ENCODE measurements at places on chromosomes 7 and 10.

- DNase-seq = no peak
Measured at GRCh38 chr10:4024027-4024426, 239.0 kb upstream of the KLF6 start.

- DNase-seq = peak; percentile 95
Measured at GRCh38 chr7:128739048-128739962, at the start of gene CALU. Gene CALU (plus strand): TSS chr7:128739359. CDS start chr7:128748584, 9,225 bp downstream.

DNA sequence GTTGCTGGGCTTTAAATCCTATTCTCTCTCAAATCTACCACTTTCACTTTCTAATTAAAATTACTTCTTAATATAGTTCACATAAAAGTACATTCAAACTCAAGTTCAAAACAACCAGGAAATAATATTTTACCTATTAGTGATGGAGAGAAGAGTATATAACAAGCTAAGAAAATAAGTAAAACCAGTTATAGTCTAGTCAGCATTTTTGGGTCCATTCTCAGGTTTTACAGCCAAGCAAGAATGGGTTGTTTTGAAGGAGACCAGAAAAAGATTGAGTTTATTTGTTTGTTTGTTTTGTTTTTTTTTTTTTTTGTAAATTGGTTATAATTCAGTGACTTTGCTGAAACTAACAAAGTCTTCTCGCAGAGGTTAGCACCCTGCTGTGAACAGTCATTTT, 106.3 kb upstream of the PTPRZ1 start:
- no peak for DNase-seq

- no peak for DNase-seq
Measured at GRCh38 chr7:23475576-23475839, 5.2 kb upstream of the IGF2BP3 start.

- DNase-seq = no peak
Measured at GRCh38 chr7:10474048-10474447, 499.6 kb upstream of the PHF14 start.

- DNase-seq = no peak
Measured at GRCh38 chr10:42958142-42958868, 118.6 kb upstream of the RET start.

DNA sequence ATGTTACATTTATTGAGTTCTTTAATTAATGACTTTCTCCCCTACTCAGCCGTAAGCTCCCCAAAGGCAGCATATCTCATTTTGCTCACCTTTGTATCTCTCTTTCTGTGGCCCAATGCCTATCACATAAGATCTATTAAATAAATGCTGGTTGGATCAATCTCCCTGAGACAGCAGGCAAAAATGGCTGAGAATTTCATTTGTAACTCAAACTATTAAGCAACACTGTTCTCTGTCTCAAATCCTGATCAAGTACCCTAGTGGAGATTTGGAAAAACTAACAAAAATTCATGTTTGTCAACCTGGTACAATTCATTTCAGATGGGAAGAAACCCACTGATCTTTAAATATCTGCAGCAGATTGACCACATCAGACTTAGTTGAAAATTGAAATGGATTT, 127.4 kb downstream of the ZFAND4 start:
- DNase-seq = no peak

DNA sequence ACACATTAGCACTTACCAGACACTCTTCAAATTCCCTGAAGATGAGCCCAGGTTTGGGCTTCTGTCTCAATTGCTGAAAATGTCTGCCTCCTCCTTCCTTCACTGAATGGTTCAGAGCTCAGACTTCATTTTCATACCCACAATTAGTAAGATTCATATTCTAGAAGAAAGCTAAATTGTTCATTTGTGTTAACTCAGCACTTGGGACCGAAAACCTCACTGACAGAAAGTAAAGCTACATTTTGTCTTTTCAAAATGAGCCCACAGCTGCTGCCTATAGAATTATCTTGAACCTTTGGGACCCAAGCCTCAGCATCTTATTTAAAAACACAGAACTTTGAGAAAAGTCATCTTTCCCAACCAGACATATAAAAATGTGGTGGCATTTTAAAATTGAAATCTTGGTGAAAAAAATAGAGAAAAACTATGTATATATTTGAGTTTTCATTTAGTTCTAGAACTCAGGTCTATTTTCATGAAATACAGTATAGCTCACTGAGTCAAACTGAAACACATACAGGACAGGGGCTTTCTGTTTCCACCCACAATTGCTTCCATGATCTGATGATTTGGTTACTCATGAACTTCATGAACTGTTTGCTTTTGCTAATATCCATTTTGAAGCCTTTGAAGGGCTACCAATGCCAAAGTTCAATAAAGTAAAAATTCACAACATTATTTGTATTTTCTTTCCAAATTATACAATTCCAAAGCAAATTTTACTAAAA, 119.1 kb upstream of the PFKP start:
- DNase-seq = no peak

DNA sequence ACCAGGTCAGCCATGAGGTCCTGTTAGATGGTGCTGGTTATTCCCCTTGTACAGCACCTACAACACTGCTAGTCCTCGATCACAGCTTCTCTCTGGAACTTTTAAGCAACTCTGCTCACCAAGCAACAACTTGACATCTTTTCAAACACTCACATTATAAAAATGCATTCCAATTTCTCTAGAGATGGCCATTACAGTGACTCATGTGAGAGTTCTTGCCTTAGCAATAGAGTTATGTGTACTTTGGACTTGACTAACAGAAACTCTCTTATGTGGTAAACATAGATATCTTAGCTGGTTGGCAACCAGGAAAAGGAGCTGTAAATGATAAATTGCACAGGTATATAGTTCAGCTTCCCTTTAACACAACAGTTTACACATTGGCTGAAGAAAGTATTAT, 122.2 kb downstream of the PDE1C start:
- no peak for DNase-seq

DNA sequence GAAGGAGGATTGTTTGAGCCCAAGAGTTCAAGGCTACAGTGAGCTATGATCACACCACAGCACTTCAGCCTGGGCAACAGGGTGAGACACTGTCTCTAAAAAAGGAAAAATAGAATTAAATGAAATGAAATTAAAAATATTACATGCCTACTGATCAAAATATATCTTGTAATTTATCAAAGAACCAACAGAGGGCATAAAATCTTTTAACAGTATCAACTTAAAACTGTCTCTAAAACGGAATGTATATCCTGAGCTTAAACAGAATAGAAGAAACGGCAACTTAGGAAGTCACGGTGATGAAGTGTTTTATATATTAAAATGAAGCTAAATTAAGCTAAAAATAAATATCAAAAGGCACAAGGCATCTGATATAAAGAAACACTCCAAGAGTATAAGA, 78.8 kb downstream of the MTPAP start:
- no peak for DNase-seq

DNA sequence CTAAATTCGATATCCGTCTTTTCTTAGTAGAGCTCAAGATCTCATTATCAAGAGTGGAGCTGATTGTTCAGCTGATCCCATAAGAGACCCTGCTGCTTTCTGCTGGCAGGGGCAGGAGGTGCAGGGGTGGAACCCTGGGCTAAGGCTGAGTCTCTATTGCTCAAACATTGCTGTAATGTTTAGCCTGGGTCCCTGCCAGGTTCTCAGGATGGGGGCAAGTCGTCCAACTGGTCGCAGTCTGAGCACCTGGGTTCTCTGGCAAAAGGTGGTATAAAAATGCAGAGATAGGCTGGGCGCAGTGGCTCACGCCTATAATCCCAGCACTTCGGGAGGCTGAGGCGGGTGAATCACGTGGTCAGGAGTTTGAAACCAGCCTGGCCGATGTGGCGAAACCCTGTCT, 62.0 kb upstream of the NRBF2 start:
- no peak for DNase-seq

DNA sequence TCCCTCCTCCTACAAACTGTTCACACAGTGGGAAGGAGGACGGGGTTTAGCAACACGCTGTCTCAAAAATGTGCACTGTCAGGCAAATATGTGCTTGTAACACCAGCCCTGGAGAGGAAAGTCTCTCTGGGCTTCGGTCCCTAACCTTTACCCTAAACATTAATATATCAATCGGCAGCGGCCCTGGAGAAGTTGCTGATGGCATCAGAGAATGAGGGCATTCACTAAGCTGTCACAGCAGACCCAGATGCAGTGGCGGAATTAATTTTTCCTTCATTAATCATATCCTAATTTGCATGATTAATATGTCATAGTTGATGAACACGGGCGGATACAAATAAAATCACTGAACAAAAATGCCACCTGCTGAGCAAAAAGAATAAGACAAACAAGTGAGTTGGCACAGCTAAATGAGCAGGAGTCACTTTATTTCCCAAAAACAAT, 45.2 kb upstream of the INSIG1 start:
- no peak for DNase-seq

GRCh38 chr7:120504386-120504785, 231.4 kb downstream of the KCND2 start:
- DNase-seq = no peak

- no peak for DNase-seq
Measured at GRCh38 chr7:49635800-49636199, 137.6 kb upstream of the VWC2 start.

- DNase-seq = no peak
Measured at GRCh38 chr10:123965973-123966895, 74.6 kb upstream of the CPXM2 start.

DNA sequence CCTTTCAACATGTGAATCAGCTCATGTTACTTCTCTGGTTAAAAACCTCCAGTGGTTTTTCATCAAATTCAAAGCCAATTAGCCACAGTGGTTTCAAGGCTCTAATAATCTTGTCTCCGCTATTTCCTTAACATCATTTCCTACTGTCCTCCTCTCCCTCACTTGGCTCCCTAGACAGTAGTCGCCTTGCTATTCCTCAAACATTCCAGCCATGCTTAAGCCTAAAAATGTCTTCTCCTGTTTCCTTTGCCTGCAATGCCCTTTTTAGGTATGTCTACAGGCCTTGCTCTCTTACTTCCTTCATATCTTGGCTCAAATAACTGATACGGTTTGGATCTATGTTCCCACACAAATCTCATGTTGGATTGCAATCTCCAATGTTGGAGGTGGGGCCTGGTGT, 779.4 kb upstream of the LRRN3 start:
- DNase-seq = no peak

- DNase-seq = no peak
Measured at GRCh38 chr10:120734483-120735078, 116.6 kb upstream of the WDR11 start.

- no peak for DNase-seq
Measured at GRCh38 chr10:122126763-122127659, 138.0 kb downstream of the TACC2 start.

DNA sequence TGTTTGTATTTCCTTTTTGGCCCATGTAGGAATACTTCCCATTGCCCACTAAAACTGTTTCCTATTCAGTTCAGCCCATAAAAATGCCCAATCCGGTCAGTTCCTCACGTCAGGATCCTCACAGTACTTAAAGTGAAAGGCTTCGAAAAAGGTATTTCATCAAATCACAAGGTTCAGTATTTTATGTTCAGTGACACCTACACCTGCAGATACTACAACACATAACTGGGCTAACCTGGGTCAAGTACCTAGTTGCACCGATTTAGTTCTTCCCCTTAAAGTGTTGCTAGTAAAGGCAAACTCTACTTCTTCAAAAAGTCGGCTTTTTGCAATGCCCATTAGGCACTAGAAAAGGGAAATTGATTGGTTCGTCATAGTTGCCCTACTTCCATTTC, 1.1 kb downstream of the SNX13 start:
- no peak for DNase-seq

- DNase-seq = no peak
Measured at GRCh38 chr7:138970952-138971351, 10.2 kb downstream of the KIAA1549 start.

GRCh38 chr7:150716368-150716767, at the start of gene GIMAP1:
Gene GIMAP1 (plus strand): TSS chr7:150716613. CDS start chr7:150719048, 2,435 bp downstream.
- DNase-seq = no peak

DNA sequence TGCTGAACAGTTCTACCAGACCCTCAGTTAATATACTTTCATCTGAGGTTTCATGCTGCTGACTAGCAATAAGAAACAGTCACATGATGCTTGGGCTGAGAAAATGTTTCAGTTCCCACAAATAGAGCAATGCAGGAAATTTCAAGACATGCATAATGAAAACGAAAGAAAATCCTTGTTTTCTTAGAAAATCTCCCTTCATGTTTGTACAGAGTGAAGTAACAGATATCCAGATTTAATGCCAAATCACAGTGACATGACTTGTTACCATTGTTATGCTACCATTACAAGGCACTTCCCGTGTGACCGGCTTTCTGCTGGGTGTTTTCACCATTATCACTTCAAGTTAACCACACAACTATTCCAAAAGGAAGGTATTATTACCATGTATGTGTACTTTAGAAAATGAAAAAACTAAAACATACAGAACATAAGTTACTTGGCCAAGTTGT, 121.7 kb downstream of the DOCK4 start:
- DNase-seq = no peak

DNA sequence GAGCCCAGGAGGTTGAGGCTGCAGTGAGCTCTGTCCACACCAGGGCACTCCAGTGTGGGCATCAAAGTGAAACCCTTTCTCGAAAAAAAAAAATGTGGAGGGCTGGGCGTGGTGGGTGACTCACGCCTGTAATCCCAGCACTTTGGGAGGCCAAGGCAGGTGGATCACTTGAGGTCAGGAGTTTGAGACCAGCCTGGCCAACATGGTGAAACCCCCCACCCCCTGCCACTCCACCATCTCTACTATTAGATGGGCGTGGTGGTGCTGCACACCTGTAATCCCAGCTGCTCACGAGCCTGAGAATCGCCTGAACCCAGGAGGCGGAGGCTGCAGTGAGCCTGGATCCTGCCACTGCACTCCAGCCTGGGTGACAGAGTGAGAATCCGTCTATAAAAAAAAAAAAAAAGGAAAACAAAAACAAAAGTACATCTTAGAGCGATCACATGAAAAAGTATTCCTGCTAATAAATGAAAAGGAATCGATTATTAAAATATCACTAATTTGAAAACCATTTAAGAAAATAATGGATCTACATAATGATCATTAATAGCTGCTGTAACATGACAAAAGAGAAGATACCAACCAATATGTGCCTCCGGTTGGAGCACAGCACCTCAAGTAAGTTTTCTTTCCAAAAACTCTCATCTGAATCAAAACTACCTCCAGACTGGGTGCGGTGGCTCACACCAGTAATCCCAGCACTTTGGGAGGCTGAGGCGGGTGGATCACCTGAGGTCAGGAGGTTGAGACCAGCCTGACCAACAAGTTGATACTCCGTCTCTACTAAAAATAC, 4.9 kb downstream of the HNRNPF start:
- no peak for DNase-seq

- no peak for DNase-seq
Measured at GRCh38 chr7:98329791-98330373, 48.4 kb downstream of the BRI3 start.

GRCh38 chr10:133143546-133143945, 16.5 kb upstream of the KNDC1 start:
- no peak for DNase-seq

DNA sequence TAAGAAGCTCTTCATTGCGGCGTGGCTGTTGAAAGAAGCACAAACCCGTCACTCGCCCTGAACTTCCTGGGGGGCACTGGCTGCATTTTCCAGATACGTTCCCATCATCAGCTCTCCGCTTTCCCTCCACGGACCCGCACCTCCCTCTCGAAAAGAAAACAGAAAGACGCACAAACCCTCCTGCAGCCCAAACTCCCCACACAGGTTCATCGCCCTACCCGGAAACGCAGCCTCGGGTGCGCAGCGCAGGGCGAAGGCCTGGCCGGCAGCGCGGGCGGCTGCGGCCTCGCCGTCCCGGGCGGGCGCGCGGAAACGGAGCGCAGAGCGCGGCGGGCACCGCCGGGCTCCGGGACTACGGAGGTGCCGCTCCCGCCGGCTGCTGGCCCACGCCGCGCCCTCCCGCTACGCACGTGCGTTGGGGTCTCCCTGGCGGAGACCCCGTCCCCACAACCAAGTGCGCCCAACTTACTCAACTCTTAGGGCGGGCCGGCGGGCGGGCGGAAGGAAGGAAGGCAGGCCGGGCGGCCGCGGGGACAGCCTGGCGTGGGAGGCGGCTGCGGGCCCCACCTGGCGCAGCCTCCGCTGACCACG, 822 bp downstream of the ZNF800 start:
- DNase-seq = no peak
